ENCODE measurements at places on chromosomes 6 and 20.

DNA sequence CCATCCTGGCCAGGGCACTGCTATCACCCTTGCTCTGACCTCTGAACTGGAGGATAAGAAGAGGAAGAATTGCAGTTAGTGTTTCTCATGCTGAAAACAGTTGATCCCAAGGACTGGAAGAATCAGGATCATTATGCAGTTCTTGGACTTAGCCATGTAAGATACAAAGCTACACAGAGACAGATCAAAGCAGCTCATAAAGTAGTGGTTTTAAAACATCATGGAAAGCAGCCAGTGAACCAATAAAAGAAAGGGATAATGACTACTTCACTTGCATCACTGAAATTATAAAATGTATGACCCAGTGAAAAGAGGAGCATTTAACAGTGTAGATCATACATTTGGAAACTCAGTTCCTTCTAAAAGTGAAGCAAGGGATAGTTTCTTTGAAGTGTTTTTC, 47.7 kb downstream of the DNAH8 start:
- DNase-seq, result no peak

- DNase-seq, result peak; percentile 84
Measured at GRCh38 chr6:136113736-136114173, 136.4 kb downstream of the MTFR2 start.

GRCh38 chr6:88804701-88805100, 158.7 kb downstream of the RNGTT start:
- no peak for DNase-seq

GRCh38 chr6:36752187-36752885, 54.7 kb downstream of the RAB44 start:
- no peak for DNase-seq

DNA sequence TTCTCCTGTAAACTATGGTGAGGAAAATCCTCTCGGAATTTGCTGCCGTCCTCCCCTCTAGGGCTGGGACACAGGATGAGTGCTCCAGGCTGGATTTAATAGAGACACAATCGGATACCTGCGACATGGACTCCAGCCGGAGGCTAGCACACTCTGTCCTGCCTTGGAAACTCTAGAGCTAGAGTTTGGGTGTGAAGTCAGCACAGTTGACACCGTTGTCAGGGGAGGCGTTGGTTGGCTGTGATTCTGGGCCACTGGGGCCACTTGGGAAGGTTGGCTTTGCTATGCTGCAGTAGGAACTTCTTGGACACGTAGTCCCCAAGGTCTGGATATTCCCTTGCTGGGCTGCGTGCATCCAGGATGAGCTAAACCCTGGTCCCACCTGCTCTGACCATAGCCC, 169.4 kb downstream of the NRN1 start:
- DNase-seq, result no peak

DNA sequence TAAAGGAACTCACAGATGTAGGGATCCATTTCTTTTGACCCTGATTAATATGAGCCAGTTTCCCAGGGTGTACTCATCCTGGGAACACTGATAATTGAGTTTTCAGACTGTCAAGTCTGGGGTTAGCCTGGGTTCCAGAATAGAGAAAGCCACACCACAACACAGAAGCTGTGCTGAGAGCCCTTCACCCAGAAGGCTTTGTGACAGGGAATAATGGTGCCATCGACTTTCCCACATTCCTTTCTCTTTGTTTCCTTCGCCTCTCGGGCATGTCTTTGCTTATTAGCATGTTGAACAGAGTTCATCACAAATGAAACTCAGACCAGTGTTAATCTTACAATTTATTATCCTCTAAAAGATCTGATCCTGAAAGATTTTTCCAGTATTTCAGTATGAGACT, 95.0 kb downstream of the TCP11 start:
- no peak for DNase-seq

DNA sequence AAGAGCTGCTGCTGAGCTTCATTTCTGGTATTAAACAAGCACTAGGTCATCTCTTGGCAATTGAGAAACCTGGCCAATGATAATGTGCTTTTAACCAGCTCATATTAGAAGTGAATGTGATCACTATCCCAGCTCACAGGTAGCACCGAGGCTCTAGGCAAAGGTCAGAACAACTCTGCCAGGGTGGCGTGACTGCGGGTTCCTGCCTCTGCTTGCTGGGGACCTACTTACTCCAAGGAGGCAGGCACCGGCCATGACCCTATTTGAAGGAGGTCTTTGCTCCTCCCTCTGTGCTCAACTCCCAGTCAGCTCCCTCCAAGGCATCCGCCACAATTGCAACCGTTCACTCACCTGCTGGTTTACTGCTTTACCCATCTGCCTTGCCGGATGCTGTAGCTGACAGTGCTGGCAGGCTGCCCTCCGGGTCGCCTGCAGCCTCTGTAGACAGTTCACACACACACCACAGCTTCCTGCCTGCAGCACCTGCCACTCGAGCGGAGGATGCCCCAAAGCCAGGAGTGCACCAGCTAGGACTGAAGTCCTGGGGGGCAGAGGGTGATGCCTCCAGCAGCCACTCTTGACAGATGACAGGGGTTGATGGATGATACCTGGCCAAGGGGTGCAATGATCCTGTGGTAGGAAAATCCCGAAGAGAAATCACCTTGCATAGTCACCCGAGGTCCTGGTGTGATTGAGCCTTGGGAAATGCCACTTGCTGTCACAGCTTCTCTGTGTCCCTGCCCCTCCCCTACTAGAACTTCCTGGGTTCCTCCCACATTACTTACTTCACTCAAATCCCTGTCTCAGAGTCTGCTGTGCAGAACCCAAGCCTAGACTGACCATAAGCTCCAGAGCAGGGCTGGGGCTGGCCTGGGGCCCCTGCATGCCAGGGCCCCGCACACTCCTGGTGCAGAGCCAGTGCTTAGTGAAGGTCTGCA, 8.8 kb upstream of the VSX1 start:
- no peak for DNase-seq

GRCh38 chr20:20519269-20519668, 151.4 kb downstream of the INSM1 start:
- DNase-seq, result no peak

DNA sequence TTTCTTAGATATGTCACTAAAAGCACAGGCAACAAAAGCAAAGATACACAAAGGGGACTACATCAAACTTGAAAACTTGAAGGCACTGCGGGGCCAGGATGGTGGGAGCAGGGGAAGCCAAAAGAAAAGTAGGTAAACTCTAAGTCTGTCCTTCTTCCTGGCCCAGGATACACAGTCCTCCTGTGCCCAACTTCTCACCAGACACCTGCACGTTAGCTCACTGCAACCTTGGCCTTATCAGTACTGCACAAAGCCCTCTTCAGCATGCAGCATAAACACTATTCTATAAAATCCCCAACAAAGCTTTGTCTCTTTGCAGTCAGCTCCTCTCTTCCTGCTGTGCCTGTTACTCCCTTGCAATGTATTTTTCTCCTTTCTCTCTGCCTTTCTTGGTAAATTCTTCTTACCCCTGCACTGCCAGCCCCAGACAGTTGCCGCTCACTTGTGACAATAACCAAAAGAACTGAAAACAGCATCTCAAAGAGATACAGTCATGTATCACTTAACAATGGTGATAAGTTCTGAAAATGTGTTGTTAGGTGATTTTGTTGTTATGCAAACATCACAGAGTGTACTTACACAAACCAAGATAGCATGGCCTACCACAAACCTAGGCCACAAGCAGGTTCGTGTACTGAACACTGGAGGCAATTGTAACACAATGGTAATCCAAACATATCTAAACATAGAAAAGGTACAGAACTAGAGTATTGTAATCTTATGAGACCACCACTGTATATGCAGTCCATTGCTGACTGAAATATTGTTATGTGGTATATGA, 51.2 kb downstream of the NINL start:
- DNase-seq, result no peak

GRCh38 chr6:131124336-131125071, 10.8 kb upstream of the AKAP7 start:
- DNase-seq, result no peak

GRCh38 chr6:30861257-30862048, 22.9 kb upstream of the DDR1 start:
- no peak for DNase-seq

DNA sequence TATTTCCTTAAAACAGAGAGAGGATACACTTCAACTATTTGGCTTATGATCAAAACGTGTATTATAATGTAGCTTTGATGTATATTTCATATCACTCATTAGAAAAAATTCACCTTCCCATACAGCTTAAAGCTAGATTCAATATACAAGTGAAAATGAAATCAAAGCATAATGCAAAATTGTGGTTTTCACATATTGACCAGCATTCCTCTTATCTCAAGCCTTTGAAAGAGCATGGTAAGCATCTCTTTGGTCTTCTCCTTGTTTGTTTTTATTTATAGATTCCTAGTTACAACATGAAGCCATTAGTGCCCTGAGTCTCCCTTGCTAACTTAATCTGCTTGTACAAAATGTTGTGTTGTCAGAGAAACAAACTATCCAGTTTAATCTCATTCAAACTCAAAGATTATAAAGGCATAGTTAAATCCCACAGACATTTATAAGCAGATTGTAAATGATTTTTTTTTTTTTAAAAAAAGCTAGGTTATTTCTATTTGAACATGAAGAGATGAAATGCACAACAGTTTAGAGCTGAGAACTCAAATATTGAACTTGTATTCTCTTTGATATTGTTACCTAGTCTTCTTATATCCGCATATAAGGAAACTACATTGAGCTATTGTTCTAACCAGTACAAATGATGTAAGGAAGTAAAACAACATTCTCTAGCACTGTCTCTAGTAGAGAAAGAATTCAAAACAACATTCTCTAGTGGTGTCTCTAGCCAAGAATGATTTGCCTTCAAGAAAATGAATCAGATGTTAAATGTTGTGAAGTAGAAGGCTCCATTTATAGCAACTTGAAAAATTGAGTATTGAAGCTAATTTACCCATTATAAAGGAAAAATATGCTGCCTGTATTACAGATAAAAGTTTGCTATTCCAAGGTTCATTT, 31.2 kb upstream of the SMIM28 start:
- peak; percentile 32 for DNase-seq

GRCh38 chr6:138500867-138501446, 1.7 kb upstream of the NHSL1 start:
- DNase-seq, result no peak
